Stimulated activated CD4-positive, alpha-beta T cell treated with anti-CD3 and anti-CD28 coated beads, Interleukin-2, amount 100 ng/mL, for 24 hours (primary cell): ENCODE measurements at places on chromosomes 5 and 9.
A peak's percentile ranks its signal among the peaks of the same experiment; 100 is the strongest.

DNA sequence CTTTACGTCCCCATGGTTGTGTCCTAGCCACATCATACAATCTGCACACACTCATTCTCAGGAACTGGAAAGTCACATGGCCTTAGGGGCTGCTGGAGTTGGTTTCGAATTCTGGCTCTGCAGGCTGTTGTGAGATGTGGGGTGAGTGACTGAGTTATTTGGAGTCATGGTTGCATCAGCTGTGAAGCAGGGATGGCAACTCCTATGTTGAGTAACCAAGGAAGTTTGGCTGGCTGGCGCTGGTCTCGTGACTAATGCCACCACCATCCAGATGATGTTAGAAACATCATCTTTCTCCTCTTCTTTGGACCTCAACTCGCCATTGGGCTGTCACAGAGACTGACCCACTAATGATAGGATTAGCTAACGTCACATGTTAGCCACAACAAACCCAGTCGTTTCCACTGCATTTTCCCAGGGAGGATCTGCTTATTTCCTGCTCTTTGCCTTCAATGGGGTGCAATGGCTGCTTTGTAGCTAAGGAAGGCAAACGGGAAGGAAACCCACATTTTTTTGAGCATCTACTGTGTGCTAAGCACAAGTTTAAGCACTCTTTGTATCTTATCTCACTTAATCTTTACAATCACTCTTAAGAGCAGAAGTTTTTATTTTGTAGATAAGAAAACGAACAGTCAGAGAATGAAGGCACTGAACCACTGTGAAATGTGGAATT is 78.1 kb upstream of the UBTD2 start:
- peak; percentile 30 for DNase-seq

GRCh38 chr5:91384671-91385430 is 1.7 kb upstream of the ARRDC3 start:
- DNase-seq: no peak

DNA sequence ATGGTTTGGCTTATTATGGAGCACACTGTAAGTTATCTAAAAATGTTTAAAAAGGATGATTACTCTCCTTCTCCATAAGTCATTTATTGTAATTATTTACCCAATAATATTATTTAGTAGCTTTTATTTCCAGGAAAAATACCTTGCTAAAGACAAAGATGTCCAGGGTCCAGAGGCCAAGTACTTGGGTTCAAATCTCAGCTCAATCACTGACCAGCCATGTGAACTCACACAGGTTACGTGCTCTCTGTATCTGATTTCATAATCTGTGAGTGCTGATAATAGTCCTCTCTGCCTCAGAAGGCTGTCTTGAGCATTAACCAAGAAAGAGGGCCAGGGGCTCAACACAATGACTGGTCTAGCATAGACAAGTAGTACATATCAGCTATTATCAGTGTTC is 27.0 kb downstream of the ALDH1A1 start:
- no peak for DNase-seq

DNA sequence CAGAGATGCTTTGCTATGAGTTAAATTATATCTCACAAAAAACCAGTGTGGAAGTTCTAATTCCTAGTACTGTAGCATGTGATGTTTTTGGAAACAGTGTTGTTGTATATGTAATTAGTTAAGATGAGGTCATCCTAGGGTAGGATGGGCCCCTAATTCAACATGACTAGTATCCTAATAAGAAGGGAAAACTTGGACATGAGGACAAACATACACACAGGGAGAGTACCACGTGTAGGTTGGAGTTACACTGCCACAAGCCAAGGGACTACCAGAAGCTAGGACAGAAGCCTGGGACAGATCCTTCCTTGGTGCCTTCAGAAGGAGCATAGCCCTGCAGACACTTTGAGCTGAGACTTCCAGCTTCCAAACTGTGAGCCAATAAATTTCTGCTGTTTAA is 234.2 kb downstream of the MCTP1 start:
- DNase-seq: no peak

DNA sequence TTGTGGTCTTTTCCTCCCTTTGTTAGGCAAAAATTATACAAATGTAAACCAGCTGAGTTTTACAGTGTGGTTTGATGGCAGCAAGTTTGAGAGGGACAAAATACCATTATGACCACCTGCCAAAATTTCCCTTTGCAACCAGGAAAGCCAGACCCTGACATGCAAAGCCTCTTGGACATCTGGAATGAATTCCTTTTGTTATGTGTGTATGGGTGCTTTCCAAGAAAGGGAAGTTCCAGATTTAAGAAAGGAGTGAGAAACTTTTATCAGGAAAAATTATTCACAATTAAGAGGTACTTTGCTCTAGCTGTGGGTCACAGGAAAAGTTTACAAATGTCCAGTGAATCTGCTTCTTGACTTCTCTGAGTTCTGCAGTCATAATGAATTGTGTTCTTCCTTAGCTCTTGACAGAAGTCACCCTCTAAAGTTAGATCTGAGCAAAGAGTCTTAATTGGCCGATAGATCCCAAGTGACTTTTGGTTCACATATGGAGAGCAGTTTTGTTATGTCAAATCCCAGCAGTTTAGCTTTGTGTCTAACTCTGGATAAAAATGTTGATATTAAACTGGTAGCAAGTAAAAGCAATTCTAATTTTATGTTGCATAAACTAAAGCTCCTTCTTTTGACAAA is 295.9 kb upstream of the ZNF608 start:
- DNase-seq: no peak

DNA sequence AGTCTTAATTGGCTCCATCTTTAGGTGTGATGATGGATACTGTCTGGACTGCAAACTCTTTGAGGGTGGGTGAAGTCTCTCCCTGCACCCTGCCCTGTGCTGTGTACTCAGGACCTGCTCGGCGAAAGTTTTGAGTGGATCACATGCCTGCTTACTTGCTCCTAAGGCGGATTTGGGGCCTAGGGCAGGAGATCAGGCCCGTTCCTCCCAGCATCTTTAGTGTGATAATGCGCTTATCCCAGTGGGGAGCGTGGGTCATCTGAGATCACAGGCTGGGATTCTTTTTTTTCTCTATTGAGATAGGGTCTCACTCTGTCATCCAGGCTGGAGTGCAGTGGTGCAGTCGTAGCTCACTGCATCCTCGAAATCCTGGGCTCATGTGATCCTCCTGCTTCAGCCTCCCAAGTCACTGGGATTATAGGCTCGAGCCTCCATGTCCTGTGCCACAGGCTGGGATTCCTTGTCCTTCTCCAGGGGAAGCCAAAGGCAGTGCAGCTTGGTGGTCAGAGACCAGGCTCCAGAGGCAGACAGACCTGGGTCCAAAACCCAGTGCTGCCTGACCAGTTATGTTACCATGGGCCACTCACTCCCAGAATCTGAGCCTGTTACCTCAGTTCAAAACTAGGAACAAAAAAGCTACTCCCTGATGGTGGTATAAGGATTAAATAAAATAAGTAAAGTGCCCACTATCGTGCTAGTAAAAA is 59.7 kb downstream of the ZNF618 start:
- DNase-seq: no peak

DNA sequence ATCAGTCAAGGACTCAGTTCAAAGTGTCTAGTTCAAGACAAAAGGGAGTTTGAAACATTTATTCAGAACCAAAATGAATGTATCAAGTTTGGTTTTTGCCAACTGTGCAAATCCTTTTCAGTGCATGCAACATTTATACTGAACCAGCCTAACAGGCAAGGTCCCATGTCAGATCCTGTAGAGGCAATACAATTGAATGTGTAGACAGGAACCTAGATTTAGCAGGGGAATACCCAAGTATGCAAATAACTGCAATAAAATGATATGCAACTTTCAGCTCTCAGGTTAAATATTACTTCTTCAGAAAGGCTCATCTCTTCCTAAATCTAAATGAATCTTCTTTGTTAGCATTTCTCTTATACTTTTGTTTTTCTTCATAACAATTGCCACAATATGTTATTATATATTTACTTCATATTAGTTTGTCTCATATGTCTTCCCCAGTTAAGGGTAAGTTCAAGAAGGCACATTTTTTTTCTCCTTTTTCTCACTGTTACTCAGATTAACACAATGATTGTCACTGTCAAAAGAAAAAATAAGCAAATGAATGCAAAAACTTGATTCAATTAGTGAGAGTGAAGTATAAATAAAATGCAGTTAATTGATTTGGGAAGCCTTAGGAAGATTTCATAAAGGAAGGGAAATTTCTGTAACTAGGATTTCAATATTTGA is 163.9 kb upstream of the RASA1 start:
- DNase-seq: no peak

- DNase-seq: no peak
Observed at GRCh38 chr9:129430940-129431643, 189.8 kb downstream of the C9orf50 start.

DNA sequence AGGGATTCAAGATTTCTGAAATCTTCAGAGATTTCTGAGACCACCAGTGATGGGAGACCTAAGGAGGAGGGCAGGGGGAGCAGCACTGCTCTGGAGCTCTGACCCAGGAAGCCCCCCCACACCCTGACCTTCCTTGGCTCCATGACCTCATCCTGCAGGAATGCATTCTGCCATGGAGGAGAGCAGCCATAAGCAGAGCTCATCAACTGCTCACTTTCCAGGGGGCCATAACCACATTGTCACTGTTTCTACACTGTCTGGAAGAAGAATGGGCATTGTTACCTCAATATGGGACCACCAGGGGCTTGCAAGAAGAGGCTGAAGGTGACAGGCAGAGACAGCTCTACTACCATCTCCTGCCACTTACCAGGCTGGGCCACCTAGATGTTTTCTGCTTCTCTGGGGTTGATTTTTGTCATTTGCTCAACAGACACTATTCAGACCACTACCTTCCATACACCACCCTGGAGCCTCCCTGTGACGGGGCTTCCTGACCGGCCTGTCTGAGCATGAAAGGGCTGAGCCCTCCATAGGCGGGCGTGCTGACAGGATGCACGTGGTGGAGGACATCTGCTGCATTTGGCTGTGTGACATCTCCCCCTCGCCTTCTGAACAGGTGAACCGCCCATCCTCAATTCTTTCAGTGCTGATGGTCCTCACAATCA is 2.3 kb upstream of the TSC1 start:
- DNase-seq: no peak

- DNase-seq: no peak
Observed at GRCh38 chr5:128980917-128981316, 15.6 kb downstream of the SLC27A6 start.

DNA sequence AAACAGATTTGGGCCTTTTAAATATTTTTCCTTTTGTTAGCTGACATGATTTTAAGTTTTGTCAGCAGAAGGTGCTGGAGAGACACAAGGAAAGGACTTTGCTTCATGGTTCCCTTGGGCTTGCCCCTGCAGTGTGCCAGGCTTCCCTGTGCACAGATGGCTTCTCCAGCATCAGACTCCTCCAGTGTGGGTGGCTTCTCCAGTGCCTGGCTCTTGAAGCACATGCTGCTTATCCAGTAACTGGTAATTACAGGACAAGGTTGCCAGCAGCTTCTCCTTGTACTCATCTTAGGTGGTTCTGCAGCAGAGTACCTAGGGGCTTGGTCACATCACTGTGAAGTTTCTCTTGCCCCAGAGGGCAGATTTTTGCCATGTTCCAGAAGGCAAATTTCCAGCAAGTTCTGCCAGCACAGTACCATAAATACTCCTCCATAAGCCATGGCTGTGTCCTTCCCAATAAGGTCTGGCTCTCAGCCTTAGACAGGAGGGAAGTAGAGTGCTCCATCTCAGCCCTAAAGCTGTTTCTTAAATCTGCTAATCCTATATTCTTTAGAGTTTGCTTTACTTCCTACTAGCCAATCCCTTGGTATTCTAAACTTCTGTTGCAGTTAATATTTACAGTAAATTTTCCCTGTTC is 62.4 kb downstream of the PJA2 start:
- no peak for DNase-seq

- no peak for DNase-seq
Observed at GRCh38 chr5:174229514-174230370, 184.2 kb downstream of the NSG2 start.

GRCh38 chr5:24363789-24364481 is 280.8 kb downstream of the CDH10 start:
- no peak for DNase-seq

- no peak for DNase-seq
Observed at GRCh38 chr5:143879646-143880045, 67.7 kb downstream of the HMHB1 start.
